ENCODE measurements at places on chromosomes 2 and 18. TPM values are rescaled to one million over a fixed set of nuclear protein-coding genes. Genes with fewer than 3 reads are reported as not detected.
A peak's percentile ranks its signal among the peaks of the same experiment; 100 is the strongest.

Gene SCN7A
- total RNA-seq: 15.0 TPM

Gene RUFY4
- not detected for total RNA-seq

Gene FBLN7
- total RNA-seq: 11.5 TPM

Gene GATA6
- total RNA-seq: 9.8 TPM

GRCh38 chr2:202135091-202135874, 62.2 kb downstream of the KIAA2012 start:
- no peak overlapping the region for H3K4me3 ChIP-seq
- H3K27me3 ChIP-seq: no peaks in the 10 kb centered on the region
- DNase-seq: no peak

GRCh38 chr2:165440367-165440766, 29.1 kb upstream of the CSRNP3 start:
- peaks cover 13% of the 10 kb centered on the region for H3K4me1 ChIP-seq
- H3K27ac ChIP-seq: no peak overlapping the region
- no peak overlapping the region for H3K4me3 ChIP-seq
- H3K27me3 ChIP-seq: no peaks in the 10 kb centered on the region
- DNase-seq: no peak

DNA sequence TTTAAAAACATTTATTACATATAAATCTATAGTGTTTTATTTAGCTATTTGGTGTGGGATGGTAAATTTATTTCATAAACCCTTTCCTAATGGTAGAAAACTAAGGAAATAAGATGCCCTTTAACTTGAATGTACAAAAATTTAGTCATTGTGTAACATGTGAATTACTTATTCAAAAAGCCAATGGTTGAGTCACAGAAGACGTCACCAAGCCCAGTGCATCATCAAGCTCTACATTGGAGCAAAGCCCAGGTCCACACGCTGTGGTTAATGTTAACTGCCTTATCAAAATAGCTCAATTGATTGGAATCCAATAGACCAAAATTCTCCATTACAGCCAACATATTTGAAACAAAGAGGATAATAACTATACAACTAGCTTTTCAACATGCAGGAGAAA, 145.5 kb upstream of the LYPD1 start:
- DNase-seq: no peak
- H3K4me1 ChIP-seq: no peaks in the 10 kb centered on the region
- no peaks in the 10 kb centered on the region for H3K27me3 ChIP-seq
- H3K4me3 ChIP-seq: no peak overlapping the region
- no peak overlapping the region for H3K27ac ChIP-seq
- no peaks in the 10 kb centered on the region for H3K36me3 ChIP-seq

DNA sequence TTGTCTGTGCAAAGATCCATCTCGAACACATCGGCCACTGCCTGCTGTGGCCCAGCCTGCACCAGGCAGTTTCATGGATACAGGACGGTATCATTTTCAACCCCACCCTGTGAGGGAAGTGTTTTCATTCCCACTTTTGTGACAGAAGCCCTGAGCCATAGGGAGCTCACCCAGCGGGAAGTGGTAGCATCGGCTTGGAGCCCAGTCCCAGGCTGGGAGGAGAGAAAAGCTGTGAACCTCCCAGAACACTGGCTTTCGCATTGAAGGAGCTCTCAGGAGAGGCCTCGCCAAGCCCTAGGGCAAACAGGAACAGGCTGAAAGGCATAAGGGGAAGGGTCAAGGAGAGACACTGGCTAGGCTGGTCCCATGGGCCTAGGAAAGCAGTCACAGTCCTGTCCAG, 166.1 kb downstream of the TFCP2L1 start:
- no peaks in the 10 kb centered on the region for H3K27me3 ChIP-seq
- no peaks in the 10 kb centered on the region for H3K36me3 ChIP-seq
- H3K4me1 ChIP-seq: no peaks in the 10 kb centered on the region
- no peak overlapping the region for H3K27ac ChIP-seq

DNA sequence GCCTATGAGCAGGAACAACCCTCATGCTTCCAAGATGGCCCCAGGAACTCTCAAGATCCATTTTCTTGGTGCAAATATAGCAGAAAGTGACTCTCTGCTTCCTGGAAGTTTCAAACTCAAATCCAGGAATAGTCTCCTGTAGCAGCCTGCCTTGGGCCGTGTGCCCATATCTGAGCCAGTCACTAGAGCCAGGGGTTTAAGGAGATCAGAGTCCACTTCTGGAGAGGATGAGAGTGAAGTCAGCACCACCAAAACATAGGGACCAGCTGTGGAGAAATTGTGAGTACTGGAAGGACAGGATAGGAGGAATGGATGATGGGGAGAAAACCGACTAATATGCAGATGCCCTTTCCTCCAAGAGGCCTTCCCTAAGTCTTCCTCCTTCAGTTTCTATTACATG, 33.2 kb downstream of the PSD4 start:
- no peak overlapping the region for H3K27ac ChIP-seq
- no peak for DNase-seq
- H3K4me3 ChIP-seq: no peak overlapping the region
- H3K36me3 ChIP-seq: no peaks in the 10 kb centered on the region
- no peaks in the 10 kb centered on the region for H3K27me3 ChIP-seq
- H3K4me1 ChIP-seq: peaks cover 31% of the 10 kb centered on the region

GRCh38 chr18:24470022-24470618, 9.7 kb downstream of the HRH4 start:
- no peak overlapping the region for H3K27ac ChIP-seq
- no peaks in the 10 kb centered on the region for H3K4me1 ChIP-seq
- H3K4me3 ChIP-seq: no peak overlapping the region
- no peak for DNase-seq
- no peaks in the 10 kb centered on the region for H3K27me3 ChIP-seq
- no peaks in the 10 kb centered on the region for H3K36me3 ChIP-seq

DNA sequence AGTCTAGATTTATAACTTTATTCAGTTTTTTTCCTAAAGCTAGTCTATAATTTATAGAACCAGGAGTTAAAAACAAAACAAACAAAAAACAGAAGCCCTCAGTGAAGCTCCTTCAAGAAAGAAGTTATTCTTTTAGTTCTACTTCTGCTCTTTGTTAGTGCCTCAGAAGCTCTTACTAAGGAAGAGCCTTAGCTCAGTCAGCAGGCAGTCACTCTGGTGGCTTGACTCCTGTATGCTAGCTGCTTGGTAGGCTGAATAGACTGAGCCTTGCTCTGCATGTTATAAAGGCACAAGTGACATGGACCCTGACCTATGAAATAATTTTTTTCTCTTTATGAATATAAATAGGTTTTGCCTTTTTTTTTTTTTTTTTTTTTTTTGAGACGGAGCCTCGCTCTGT, 24.8 kb downstream of the NCOA1 start:
- no peak overlapping the region for H3K27ac ChIP-seq
- no peaks in the 10 kb centered on the region for H3K27me3 ChIP-seq
- no peaks in the 10 kb centered on the region for H3K36me3 ChIP-seq

DNA sequence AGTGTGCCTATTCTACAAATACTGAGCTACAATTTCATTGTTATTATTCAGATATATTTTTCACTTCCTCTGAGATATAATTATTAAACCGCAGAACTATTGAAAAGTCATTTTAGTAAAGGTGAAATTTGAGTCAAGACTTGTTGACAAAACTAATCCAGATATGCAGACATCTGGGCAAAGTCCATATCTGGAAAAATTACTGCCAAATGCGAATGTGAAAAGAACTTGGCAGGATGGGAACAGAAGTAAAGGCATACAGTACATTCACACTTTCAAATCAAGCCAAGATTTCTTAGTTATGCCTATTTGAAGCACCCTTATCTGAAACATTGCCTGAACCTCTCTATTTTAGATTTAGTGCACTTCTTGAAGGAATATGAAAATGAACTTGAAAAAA, 923.6 kb downstream of the CCDC85A start:
- no peaks in the 10 kb centered on the region for H3K27me3 ChIP-seq
- H3K36me3 ChIP-seq: no peaks in the 10 kb centered on the region
- H3K4me1 ChIP-seq: no peaks in the 10 kb centered on the region
- H3K4me3 ChIP-seq: no peak overlapping the region

DNA sequence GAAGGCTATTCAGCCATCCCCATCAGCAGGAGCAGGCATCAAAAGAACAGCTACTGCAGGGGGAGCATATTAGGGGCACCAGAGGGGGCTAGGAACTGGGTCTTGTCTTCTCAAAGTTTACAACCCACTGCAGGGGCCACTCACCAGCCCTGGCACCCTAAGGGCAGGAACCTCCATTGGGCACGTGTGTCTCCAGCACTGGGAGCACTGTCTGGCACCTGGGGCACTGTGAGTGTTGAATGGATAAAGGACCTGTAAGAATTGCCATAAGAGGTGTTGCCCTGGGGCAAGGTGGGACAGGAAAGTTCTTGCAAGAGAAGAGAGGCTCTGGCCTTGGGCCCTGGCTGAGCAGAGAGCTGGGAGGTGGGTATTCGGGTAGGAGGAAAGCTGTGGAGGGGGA, 1.4 kb upstream of the STEAP3 start:
- no peak overlapping the region for H3K27ac ChIP-seq
- H3K36me3 ChIP-seq: no peaks in the 10 kb centered on the region
- H3K4me1 ChIP-seq: peaks cover 11% of the 10 kb centered on the region

DNA sequence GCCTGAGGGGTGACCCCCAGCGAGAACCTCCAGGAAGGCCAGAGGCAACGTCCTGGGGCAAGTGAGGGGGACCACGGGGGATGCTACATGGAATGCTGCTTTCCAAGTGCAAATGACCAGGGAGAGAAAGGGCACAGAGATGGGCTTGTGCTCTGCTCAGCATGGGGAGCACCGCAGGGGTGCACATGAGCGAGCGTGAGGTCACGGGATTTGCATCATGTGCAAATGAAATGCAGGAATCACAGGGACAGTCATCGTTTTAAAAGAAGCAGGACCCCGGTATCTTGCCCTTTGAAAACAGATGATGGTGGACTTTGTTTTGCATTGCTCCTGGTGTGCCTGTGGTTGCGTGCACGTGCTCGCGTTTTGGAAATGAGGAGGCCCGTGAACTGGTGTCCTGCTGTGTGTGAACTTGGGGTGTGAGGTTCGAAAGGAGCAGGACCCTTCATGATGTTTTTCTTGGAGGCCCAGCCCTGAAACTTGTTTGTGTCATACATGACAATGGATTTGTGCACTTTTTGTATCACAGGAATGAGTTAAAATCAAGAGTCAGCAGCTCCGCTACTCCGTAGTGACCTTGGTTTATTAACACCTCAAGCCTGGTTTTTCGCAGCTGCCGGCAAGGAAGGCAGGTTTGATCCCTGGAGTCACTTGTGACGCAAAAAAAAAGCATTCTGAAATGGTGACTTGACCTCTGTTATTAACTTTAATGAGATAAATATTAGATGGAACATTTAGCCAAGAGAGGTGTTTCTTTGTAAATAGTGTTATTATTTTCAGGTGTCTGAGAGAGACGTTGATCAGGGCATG, 234.5 kb downstream of the LDLRAD4 start:
- H3K27me3 ChIP-seq: no peaks in the 10 kb centered on the region
- no peaks in the 10 kb centered on the region for H3K36me3 ChIP-seq
- peak overlapping the region; percentile 15 for H3K27ac ChIP-seq
- no peak for DNase-seq
- no peak overlapping the region for H3K4me3 ChIP-seq

Measured in vagina (tissue), 2 donors.